CD8-positive, alpha-beta memory T cell (primary cell): ENCODE measurements at places on chromosomes 11 and 22. TPM values are rescaled to one million over a fixed set of nuclear protein-coding genes. Genes with fewer than 3 reads are reported as not detected.

DNA sequence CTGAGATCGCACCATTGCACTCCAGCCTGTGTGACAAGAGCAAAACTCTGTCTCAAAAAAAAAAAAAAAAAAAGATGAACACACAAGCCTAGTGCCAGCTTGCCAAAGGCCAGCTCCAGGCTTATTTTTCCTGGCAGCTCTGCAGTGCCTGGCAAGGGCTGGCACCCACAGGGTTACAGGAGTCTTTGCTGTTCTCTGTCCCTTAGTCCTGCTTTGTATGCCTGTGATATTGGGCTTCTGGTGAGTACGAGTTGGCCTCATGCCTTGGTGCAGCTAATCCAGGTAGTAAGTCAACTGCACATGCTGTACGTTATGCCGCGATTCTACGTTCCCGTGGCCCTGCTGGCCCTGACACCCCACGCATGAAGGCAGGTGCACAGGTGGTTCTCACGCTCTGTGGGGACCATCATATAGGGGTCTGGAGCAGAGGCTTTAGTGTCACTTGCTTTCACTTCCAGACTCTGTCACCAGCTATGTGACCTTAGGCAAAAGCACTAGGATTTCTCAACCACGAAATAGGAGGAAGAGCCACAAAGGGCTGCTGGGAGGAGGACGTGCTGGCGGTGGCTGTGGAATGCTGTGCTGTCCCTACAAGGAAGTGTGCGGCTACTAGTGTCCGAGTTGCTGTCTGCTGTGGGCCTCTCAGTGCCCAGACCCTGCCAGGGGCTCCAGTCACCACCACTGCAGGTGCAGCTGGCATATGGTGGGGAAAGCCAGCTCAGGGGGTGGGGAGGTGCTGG, 21.4 kb upstream of the RASL10A start:
- H3K4me1 ChIP-seq = no peaks in the 10 kb centered on the region
- H3K27ac ChIP-seq = no peak overlapping the region
- H3K4me3 ChIP-seq = no peak overlapping the region
- H3K27me3 ChIP-seq = no peaks in the 10 kb centered on the region
- DNase-seq = no peak

Gene ZMAT5
- 25.2 TPM for total RNA-seq

Gene CRYBB1
- not detected for total RNA-seq

Gene THAP12
- 73.4 TPM for total RNA-seq

Gene VPREB1
- not detected for total RNA-seq

Gene KRTAP5-2
- not detected for total RNA-seq
